ENCODE measurements at places on chromosomes 3 and 15.
A peak's percentile ranks its signal among the peaks of the same experiment; 100 is the strongest.

DNA sequence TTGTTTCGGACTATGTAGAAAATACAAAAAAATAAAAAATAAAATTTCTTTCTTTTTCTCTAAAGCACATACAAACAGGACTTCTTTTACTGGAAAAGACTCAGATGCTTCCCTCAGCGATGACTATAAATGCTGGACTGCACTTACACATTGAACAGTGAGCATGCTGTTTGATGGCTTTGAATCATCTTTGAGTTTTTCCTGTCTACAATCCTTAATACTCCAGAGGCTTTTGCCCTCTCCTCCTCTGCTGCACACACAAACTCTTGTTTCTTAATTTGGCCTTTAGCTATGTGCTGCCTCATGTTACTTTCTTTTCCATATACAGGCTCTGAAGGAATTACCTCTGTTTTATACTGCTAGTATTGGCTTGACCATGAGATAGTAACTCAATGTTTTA is 575.1 kb downstream of the EPHA3 start:
- no peak for DNase-seq

- DNase-seq = peak; percentile 42
These were observed 68.7 kb downstream of the AAGAB start for GRCh38 chr15:67185621-67186225.

DNA sequence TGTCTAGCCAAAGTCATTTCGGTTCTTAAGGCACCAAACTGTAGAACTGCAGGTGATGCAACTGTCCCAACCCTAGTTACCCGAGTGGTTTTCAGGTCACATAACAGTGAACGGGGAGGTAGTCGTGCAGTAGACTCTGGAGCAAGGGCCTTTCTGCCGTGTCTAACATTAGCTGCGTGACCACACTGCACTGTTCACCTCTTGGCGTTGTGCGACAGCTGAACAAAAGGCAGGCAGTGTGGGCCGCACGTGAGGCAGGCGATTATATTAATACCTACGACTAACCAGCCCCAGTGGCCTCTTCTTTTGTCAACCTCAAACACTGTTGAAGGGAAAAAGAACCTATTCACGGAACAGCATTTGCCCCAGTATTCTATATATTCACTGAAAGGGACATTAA is 2.8 kb downstream of the LRRN1 start:
- no peak for DNase-seq

DNA sequence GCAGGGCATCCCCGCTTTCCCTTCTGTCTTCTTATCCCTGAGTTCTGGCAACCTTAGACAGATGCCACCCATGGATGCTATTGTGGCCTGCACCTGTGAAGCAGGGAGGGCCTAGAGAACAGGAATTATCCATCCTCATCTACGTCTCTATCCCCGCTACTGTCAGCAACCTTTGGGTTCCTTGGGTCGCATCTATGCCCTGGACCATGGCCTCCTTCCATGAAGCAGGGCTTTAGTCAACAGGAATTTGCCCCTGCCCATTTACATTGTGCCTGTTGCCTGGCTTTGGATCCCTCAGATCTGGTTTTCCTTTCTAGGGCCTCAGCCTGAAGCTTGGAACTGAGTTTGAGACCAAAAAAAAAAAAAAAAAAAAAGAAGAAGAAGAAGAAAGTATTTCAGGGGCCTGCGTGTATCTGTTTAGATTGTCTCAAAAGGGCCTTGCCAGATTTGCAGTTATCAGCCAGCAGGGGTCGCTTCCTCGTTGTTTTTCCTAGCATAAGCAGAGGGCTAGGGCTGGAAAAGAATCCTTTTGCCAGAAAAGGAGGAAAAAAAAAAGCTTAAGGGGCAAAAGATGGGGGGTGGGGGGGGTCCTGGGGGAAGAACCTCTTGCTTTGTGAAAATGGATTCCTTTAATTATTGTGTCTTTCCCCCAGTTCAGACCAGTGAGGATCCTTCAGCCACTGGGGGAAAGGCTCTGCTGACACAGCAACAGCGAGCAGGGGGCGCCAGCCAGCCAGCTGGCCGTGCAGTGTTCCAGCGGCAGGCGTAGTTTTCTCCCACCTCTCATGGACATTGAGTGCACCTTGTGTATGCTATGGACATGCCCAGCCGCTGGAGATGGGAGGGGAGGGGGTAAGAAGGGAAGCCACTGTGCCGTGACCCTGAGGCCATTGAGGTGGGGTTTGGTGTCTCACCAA is 65.7 kb upstream of the ALDH1L1 start:
- peak; percentile 70 for DNase-seq

DNA sequence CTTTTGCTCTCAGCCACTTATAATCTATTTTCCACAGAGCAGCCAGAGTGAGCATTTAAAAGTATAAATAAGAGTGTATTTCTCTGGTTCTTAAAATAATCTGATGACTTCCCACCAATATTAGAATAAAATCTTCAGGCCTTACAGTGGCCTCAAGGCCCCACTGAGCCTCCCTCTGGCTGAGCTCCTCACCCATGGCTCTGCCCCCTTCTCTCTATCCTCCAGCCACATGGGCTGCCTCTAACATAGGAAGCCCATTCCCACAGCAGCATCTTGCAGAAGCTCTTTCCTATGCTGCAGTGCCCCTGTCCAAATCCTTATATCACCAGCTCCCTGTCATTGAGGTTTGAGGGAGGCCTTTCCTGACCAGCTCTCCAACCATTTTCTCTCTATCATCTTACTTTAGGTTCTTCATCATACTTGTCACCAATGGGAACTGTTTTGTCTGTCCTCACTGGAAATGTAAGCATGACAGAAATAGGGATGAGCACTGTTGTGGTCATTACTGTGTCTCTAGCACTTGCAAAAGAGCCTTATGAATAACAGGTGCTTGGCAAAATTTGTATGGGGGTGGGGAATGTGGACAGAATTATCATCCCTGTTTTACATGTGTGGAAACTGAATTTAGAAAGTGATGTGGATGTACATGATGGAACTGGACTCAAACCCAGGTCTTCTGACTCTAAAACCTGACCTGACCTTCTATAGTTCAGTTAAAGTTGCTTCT is 250.6 kb downstream of the NR1D2 start:
- no peak for DNase-seq

Data from right forelimb (tissue), 1 donor.